Keratinocyte (primary cell): ENCODE measurements at places on chromosomes 1 and 21.

- peaks cover 3% of the 10 kb centered on the region for H3K4me1 ChIP-seq
- H3K36me3 ChIP-seq = peaks cover 21% of the 10 kb centered on the region
- no peak for DNase-seq
- H3K27ac ChIP-seq = no peak overlapping the region
- H3K4me3 ChIP-seq = no peak overlapping the region
- H3K27me3 ChIP-seq = no peaks in the 10 kb centered on the region
Measured at GRCh38 chr1:180194546-180195207, 35.4 kb upstream of the LHX4 start.

DNA sequence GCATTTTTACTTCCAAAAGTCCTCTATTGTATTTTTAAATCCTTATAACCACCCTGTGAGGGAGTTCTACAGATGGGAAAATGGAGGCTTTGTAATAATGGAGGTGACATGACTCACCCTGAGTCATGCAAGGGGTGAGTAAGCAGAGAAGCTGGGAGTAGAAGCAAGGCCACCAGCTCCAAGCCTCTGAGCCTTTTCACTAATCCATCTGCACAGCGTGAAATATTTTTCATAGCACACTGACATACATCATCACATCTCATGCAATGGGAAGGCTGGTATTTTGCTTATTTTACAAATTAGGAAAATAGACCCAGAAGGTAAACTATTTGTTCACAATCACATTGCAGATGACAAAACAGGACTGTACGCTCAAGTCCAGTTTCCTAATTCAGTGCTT lies 96.9 kb downstream of the KCNH1 start:
- no peaks in the 10 kb centered on the region for H3K36me3 ChIP-seq
- H3K27me3 ChIP-seq = no peaks in the 10 kb centered on the region
- no peaks in the 10 kb centered on the region for H3K4me1 ChIP-seq
- H3K4me3 ChIP-seq = no peak overlapping the region
- peak; percentile 13 for DNase-seq

DNA sequence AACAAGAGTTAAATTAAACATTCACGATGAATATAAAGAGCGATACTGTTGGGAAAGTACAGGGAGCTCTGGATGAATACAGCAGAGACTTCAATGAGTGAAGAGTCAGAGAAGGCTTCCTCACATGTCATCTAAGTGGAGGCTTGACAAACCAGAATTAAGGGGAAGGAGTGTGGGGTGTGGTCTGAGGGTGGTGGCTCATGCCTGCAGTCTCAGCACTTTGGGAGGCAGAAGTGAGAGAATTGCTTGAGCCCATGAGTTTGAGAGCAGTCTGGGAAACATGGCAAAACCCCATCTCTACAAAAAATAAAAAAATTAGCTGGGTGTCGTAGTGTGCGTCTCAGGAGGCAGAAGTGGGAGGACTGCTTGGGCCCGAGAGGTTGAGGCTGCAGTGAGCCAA lies 8.7 kb downstream of the SDHB start:
- peaks cover 4% of the 10 kb centered on the region for H3K4me1 ChIP-seq
- H3K36me3 ChIP-seq = peaks cover 18% of the 10 kb centered on the region
- no peak overlapping the region for H3K27ac ChIP-seq
- no peaks in the 10 kb centered on the region for H3K27me3 ChIP-seq

DNA sequence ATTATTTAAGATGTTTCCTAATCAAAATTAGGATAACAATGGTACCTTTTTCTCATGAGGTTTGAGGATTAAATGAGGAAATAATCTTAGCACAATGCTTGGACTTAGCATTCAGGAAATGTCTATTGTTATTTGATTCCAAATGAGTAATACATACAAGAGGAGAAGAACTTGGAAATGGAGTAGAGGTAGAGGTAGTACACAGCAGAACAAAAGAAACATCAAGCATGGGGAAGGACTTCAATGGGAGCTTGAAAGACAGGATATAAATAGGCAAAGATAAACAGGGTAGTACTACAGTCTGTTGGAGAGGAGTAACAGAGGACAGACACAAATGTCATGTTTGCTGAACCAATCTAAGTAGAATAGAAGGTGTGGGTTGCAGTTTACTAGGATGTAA lies 59.5 kb upstream of the RGS2 start:
- H3K27me3 ChIP-seq = no peaks in the 10 kb centered on the region
- H3K4me1 ChIP-seq = peaks cover 5% of the 10 kb centered on the region
- DNase-seq = no peak
- H3K27ac ChIP-seq = no peak overlapping the region
- no peaks in the 10 kb centered on the region for H3K36me3 ChIP-seq

- no peak for DNase-seq
- H3K36me3 ChIP-seq = peaks cover 4% of the 10 kb centered on the region
- H3K4me1 ChIP-seq = no peaks in the 10 kb centered on the region
- H3K27me3 ChIP-seq = no peaks in the 10 kb centered on the region
- no peak overlapping the region for H3K27ac ChIP-seq
Measured at GRCh38 chr1:2289607-2290006, 61.5 kb downstream of the SKI start.

DNA sequence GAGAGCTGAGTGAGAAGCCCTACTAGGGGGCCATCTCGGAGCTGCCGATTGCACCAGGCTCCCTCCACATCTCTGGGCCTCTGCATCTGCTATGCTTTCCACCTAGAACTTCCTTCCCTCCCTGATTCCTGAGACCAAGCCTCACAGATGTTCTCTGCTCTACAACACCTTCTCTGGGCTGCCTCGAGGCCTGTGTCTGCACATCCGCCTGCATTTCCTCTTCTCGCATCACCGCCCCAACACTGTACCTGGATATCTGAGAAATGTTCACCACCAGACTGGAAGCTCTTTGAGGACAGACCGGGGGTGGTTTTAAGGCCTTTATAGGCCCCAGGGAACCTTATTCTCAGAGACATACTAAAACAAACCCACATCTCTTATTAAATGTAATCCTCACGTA lies 20.7 kb downstream of the CTNNBIP1 start:
- no peak overlapping the region for H3K4me3 ChIP-seq
- H3K27me3 ChIP-seq = no peaks in the 10 kb centered on the region
- peak overlapping the region; percentile 82 for H3K27ac ChIP-seq

GRCh38 chr1:193537266-193538002 lies 351.0 kb upstream of the B3GALT2 start:
- DNase-seq = no peak
- H3K4me3 ChIP-seq = no peak overlapping the region
- H3K36me3 ChIP-seq = no peaks in the 10 kb centered on the region
- no peaks in the 10 kb centered on the region for H3K27me3 ChIP-seq
- no peak overlapping the region for H3K27ac ChIP-seq

DNA sequence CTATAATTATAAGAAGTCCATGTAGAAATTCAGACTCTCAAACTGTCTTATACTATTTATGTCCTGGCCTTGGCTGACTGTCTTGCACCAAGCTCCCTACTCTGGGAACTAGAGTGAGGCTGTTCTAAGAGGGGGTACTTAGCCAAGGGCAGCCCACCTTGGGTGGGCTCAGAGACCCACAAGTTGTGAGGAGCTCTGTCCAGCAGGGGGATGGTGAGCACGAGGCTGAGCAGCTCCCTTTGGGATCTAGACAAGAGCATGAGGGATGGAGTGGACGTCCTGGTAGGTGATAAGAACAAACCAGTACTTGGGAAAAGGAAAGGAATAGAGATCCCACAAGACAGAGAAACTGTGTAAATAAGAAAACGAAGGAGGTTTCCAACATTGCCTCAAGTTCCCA lies 127.1 kb upstream of the SLC44A3 start:
- peaks cover 6% of the 10 kb centered on the region for H3K4me1 ChIP-seq
- no peak overlapping the region for H3K4me3 ChIP-seq
- H3K27me3 ChIP-seq = no peaks in the 10 kb centered on the region
- no peak overlapping the region for H3K27ac ChIP-seq
- H3K36me3 ChIP-seq = no peaks in the 10 kb centered on the region
- DNase-seq = no peak

- DNase-seq = no peak
- H3K4me3 ChIP-seq = no peak overlapping the region
- no peaks in the 10 kb centered on the region for H3K36me3 ChIP-seq
- H3K27ac ChIP-seq = no peak overlapping the region
Measured at GRCh38 chr21:44496564-44497550, 41.5 kb downstream of the LRRC3 start.

DNA sequence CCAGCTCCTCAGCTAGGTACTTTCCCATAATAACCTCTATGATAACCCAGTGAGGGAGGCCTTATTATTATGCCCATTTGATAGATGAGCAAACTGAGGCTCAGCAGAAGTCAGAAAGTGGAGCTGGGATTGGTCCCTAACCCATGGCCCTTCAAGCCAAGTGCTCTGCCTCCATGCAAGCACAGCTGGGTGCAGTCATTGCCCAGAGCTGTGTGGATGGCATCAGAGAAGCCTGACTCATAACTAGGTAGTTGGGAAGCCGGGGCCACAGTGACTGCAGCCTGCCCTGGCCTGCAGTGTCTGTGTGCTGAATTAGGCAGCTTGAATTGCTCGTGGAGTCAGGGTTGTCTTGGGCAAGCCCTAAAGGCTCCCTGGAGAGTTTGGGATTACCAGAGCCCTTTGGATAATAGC lies 89.9 kb upstream of the SLC2A1 start:
- no peaks in the 10 kb centered on the region for H3K27me3 ChIP-seq
- peaks cover 32% of the 10 kb centered on the region for H3K4me1 ChIP-seq
- H3K4me3 ChIP-seq = no peak overlapping the region
- DNase-seq = peak; percentile 89
- peak overlapping the region; percentile 66 for H3K27ac ChIP-seq
- no peaks in the 10 kb centered on the region for H3K36me3 ChIP-seq

DNA sequence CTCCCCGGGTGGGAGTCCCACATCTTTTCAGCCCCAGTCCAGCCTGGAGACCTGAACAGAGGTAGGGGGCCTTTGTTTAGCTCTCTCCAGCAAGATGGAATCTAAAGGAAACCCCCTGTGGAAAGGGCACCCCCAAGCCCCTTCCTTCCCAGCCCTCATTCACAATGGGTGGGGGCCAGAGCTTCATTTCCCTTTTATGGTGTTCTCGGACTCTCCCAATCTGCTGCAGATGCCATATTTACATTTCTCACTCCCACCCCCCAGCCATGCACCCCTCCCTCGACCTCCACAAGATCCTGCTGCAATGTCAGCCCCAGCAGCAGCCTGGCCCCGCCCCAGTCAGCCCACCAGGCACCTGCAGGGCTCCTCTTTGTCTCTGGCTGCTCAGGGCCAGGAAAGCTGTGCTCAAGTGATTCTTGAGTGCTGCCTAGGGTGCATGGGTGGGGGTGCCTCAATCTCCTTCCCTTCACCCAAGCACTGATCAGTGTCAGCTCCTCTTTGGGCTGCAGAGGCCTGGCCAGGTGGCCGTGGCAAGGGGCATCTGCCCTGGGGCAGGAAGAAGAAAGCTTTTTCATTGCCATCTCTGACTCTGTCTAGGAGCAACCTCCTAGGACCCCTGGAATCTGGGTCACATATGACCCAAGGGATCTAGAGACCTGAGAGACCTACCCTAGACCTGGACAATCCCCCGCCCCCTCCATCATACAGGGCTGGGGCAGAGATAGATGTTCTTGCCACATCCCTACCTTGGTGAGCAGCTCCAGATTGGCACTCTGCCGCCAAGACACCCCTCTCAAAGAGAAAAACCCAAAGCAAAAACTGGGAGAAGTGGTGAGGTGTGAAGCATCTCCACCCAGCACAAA lies 1.7 kb downstream of the KIF21B start:
- H3K4me3 ChIP-seq = no peak overlapping the region
- peaks cover 12% of the 10 kb centered on the region for H3K27me3 ChIP-seq
- no peak for DNase-seq
- peaks cover 21% of the 10 kb centered on the region for H3K4me1 ChIP-seq

- H3K4me3 ChIP-seq = no peak overlapping the region
- DNase-seq = no peak
- H3K27ac ChIP-seq = no peak overlapping the region
- H3K4me1 ChIP-seq = peaks cover 21% of the 10 kb centered on the region
- no peaks in the 10 kb centered on the region for H3K27me3 ChIP-seq
- no peaks in the 10 kb centered on the region for H3K36me3 ChIP-seq
Measured at GRCh38 chr1:8193840-8194406, 124.0 kb upstream of the SLC45A1 start.
